Right lung (tissue), 10 donors: ENCODE measurements at places on chromosomes 2 and 18. TPM values are rescaled to one million over a fixed set of nuclear protein-coding genes. Genes with fewer than 3 reads are reported as not detected.

The MAP4K3 gene
- 43.5 TPM for polyA plus RNA-seq

- no peak for DNase-seq
Observed at GRCh38 chr2:216163518-216163917, 54.4 kb downstream of the XRCC5 start.

DNA sequence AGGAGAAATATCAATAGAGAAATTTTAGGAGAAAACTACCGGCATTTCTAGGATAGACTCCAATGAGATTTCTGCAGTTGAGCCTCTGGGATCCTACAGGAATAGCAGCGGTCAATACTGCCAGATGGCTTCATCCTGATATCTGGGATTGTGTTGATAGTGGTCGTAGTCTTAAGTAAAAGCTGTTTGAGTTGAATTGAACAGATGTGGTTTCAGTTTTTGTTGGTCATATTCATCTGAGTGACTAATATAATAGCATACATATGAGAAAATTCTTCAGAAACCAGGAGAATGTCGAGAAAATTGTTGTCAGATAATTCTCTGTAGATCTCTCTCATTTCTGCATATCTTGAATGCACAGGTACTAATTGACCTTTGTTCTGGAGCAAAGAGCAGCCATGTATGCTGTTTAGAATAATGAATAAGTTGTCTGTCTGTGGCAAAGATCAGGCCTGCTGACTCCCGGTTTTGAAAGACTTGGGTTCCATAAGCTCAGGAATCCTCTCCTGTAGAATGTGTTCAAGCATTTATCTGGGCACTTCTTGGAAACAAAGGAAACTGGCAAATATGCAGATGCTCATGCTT is 288.1 kb downstream of the TMX3 start:
- DNase-seq, result no peak

DNA sequence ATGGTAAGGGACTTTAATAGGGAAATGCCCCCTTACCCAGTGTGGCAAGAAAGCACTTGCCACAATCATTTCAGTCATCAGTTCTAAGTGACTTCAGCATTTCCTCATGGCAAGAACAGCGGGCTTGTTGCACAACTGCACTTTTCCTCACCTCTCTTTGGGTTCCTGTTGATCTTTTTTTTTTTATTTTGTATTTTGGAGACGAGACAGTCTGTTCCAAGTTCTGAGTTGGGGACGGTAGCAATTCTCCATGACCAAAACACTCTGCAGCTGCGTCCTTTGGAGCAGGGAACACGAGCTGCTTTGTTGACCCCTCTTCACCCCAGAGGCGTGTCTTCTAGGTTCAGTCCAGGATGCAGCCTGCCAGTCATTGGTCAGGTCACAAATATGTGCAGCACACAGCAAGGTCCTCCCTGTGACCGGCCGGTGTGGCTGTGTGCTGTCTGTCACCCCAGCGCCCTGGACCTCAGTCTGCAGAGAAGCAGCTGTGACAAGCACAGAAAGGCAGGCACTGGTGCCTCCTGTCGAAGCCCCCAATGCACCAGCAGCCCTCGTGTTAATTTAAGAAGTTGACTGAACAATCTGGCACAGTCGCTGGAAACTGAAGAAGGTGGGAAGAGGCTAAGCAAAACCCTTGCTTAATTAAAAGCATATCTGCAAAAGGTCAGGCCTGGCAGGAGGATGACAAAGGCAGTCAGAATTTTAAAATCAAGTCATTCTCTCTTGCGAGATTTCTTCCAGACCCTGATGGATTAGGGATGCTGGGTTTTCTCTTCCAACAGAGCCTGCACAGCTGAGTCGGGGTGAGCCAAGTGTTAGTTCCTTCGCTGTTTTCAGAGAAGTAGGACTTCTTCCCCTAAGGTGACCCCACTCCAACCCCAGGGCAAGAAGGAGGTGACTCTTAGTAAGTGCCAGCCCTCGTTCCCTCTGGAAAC is 96.7 kb upstream of the COPS8 start:
- DNase-seq, result no peak

The FIGN gene
- polyA plus RNA-seq, result 6.8 TPM

GRCh38 chr2:156908825-156909224 is 348.7 kb upstream of the GALNT5 start:
- DNase-seq, result no peak

The KRTCAP3 gene
- 14.9 TPM for polyA plus RNA-seq

- DNase-seq, result no peak
Observed at GRCh38 chr2:217972490-217972889, 30.3 kb downstream of the TNS1 start.

GRCh38 chr2:64350996-64351395 is 103.0 kb upstream of the LGALSL start:
- DNase-seq, result no peak

DNA sequence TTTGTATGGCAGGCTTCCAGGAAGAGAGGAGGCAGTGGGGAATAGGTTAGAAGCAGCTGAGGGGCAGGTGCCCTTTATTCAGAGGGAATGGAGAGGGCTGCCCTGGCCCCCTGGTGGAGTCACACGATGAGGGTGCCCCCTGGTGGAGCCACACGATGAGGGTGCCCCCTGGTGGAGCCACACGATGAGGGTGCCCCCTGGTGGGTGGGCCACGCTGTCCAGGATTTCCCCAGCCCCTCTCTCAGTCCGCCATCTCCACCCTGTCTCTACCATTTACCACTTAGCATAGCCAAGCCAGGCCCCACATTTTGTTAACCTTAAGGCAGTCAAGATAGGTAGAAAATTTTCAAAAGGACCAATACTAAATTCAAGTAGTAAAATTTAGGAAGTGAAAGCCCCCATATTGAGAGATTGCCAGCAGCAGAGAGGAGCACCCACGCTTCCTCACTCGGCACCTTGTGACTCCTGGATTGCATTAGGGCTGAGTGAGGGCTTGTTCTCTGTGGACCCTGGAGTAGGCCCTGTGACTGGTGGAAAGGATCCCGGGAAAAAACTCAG is 10.4 kb upstream of the FAM228A start:
- DNase-seq, result no peak

The RGPD3 gene
- 0.27 TPM for polyA plus RNA-seq
